Epithelial cell of prostate (primary cell): ENCODE measurements at places on chromosomes 3 and 15.

DNA sequence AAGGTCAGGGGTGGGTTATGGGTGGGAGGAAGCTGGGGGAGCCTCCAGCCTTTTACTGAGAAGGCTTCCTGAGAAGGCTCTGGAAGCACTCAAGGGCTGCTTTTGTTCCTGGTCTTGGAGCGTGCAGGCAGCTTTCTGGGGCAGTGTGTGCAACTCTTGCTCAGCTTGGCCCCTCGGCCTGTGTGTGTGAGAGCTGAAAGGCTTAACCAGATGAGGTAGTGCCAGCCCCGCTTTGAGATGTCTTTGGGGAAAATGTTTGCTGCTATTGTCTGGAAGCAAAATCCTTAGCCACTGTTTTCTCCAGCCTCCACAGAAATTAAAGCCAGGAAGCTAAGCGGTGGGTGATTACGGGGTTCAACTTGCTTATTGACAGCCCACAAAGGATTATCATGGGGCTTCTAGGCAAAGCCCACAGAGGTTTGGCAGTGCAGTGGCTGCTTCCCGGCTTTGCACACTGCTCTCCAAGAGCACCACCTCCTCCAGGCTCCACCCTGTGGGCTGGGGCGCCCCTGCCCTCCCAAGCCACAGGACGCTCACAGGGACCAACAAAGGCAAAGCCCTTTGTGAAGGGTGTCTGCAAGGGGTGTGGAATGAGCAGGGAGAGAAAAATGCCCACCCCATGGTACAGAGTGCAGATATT is 121.7 kb upstream of the TLE3 start:
- no peak for DNase-seq

GRCh38 chr15:64279131-64279530 is 76.8 kb downstream of the CSNK1G1 start:
- DNase-seq, result no peak

GRCh38 chr15:72782274-72783003 is 1.1 kb downstream of the ADPGK start:
- no peak for DNase-seq

GRCh38 chr3:118412503-118412902 is 622.1 kb downstream of the IGSF11 start:
- no peak for DNase-seq

- no peak for DNase-seq
Observed at GRCh38 chr3:9036404-9037131, 73.3 kb upstream of the RAD18 start.

DNA sequence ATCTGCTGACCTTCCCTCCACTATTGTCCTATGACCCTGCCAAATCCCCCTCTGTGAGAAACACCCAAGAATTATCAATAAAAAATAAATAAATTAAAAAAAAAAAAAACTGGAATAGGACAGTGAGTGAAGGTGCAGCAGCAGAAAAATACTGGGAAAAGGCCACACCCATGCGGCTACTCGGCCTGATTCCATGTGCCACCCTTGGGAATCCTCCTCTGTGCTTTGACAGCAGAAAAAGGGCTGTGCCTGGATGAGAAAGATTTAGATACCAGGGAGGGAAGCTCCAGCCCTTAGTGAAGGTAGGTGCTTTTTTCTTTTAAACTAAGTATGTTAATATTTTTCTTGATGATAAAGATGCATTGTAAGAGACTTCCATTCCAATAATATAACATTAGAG is 107.8 kb downstream of the CTNNB1 start:
- no peak for DNase-seq

GRCh38 chr15:67916565-67916964 is 76.7 kb upstream of the RNU6-1 start:
- DNase-seq, result no peak

- no peak for DNase-seq
Observed at GRCh38 chr15:49323207-49323606, 99.8 kb upstream of the FGF7 start.

DNA sequence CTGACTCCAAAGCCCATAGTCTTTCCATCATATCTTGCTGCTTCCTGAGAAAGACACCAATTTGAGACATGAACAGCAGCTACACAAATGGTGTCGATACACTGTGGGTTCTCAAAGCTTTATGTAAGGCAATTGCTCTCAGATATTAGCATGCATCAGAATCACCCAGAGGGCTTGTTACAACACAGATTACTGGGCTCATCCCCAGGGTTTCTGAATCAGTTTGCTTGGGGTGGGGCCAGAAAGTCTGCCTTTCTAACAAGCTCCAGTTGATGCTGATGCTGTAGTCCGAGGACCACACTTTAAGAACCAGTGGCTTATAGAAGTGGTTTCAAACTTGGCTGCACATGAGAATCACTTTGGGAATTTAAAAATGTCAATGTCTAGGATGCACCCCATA is 86.5 kb downstream of the SEMA6D start:
- peak; percentile 57 for DNase-seq

- no peak for DNase-seq
Observed at GRCh38 chr3:48826451-48826850, 21.2 kb downstream of the PRKAR2A start.

GRCh38 chr3:88408097-88408496 is 258.3 kb downstream of the C3orf38 start:
- no peak for DNase-seq

GRCh38 chr15:90924375-90924774 is 8.0 kb downstream of the HDDC3 start:
- no peak for DNase-seq

DNA sequence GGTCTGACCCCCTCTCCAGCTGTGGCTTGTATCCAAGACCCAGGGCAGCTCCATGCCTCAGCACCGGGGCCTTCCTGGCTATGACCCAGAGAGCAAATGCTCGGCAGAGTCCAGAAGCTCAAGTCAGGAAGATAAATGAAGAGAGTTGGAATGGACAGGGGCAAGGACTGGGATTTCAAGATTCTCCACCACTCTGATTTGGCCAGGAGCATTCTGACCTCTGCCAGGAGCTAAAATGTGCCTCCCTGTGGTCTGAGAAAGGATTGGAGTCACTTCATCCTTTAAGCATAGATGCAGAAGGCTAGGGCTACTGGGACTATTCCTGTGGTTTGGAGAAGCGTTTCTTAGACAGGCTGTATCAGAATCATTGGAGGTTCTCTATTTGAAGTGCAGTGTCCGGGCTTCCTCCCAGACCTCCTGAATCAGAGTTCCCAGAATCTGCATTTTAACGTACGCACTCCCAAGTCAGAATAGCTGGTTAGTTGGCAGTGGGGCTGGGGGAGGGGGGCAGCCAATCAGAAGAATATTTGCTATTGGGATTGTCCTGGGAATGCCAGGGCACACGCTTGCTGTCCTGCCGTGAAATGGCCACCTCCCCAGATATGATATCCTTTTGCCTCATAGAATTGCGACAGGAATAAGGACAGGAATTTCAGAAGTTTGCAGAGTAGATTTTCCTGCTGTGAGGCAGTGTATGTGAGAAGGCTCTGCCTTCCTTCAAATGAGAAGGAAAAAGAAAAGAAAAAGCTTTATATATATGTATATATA is 57.4 kb downstream of the HRH1 start:
- DNase-seq, result no peak

- DNase-seq, result no peak
Observed at GRCh38 chr3:115232167-115232566, 85.1 kb upstream of the ZBTB20 start.

DNA sequence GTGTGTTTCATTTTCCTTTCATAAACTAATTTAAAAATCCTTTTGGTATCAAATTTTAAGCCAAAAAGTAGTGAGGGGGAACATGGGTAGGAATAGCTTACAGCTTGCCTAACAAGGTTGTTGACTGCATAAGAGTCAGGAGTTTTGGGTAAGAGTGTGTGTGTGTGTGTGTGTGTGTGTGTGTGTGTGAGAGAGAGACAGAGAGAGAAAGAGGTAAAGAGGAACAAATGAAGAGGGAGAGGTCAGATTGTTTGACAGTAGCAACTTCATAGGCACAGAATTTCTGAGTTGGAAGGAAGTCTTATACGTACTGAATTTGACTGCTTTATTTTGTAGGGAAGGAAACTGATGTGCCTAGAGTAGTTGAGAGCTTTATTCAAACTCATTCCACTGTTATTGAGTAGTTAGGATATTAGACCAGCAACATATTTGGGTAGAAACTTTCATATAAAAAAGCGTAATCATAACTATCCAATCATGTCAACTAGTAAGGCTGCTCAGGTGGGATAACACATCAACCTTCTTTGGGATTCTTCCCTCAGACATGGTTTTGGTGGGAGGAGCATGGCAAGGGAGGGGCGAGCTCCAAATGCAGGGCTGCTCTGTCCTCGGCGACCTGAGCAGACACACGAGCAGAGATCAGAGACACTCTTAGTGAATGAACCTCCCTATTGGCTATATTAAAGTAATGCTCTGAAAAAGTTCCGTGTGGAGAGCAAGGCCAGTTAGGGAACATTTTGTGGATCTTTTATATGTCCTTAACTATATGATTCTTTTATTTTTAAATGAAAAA is 86.4 kb downstream of the LPP start:
- no peak for DNase-seq

GRCh38 chr15:44804298-44805046 is 68.1 kb downstream of the TRIM69 start:
- DNase-seq, result no peak

DNA sequence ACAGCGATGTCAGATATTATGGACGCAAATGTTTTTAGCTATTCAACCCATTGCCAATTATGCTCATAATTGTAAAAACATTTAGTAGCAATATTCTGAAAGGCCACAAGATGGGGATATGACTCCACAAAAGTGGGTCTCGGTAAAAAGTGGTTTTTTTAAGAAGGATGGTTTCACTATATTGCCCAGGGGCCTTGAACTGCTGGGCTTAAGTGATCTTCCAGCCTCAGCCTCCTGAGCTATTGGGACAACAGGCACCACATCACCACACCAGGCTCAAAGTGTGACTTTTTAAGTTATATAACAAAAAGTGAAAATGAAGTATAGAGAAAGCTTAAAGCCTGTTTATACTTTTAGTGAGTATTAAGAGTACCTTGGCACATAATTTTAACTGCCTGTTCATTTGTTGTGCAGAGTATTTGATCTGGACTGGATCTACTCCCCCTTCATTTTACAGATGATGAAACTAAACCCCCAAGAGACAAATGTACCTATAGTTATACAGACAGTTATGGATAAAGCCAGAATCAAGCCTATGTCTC is 9.4 kb downstream of the NAA50 start:
- no peak for DNase-seq

- DNase-seq, result no peak
Observed at GRCh38 chr3:173826901-173827609, 429.5 kb downstream of the NLGN1 start.

DNA sequence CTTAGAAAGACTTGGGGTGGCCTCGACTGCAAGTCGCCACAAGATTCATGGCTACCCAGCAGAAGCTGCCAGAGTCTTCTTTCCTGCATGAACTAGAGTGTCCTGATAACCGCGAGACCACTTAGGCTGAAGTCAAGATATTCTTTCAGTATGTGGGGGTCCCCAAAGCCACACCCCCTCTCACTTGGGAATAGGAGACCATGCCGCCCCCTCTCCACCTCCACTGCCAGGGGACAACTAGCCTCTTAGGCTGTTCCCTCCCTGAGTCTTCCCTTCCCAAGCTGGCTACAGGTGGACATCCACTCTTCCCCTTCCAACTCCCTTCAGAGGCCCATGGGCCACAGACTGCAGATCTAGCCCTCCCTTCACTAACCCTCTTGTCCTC is 1.3 kb upstream of the CCDC12 start:
- no peak for DNase-seq
